ENCODE measurements at places on chromosomes 4 and X. TPM values are rescaled to one million over a fixed set of nuclear protein-coding genes. Genes with fewer than 3 reads are reported as not detected.
A peak's percentile ranks its signal among the peaks of the same experiment; 100 is the strongest.

GRCh38 chr4:23788460-23788859 is 101.4 kb downstream of the PPARGC1A start:
- H3K36me3 ChIP-seq = peaks cover 5% of the 10 kb centered on the region
- peaks cover 27% of the 10 kb centered on the region for H3K4me1 ChIP-seq
- H3K27me3 ChIP-seq = no peaks in the 10 kb centered on the region
- H3K27ac ChIP-seq = peak overlapping the region; percentile 88
- peak; percentile 45 for DNase-seq

DNA sequence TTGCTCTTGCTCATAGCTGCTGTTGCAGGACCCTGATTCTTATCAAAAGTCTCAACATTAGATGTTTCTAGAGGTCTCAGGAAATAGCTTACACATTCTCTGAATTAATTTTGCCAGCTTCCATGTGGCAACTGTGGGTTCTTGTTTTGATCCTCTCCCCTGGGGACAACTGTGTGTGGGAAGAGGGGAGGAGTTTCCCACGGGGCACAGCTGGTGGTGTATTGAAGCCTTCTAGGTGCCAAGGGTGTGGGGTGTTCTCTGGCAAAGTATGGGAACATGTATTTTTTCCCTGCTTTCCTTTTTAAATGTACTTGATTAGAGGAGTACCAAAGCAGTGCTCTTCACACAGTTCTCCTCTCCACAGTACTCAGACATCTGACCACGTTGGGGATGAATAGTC is 212.7 kb downstream of the RPA4 start:
- H3K4me3 ChIP-seq = no peak overlapping the region
- no peaks in the 10 kb centered on the region for H3K27me3 ChIP-seq
- no peak overlapping the region for H3K27ac ChIP-seq
- DNase-seq = no peak
- no peaks in the 10 kb centered on the region for H3K36me3 ChIP-seq
- H3K4me1 ChIP-seq = no peaks in the 10 kb centered on the region

TRPC3 gene
- total RNA-seq = not detected

DNA sequence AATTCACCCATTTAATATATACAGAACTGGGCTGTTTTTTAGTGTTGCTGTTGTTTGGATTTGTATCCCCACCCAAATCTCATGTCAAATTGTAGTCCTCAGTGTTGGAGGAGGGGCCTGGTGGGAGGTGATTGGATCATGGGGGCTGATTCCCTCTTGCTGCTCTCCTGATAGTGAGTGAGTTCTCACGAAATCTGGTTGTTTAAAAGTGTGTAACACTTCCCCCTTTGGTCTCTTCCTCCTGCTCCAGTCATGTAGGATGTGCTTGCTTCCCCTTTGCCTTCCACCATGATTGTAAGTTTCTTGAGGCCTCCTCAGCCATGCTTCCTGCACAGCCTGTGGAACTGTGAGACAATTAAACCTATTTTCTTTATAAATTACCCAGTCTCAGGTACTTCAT is 141.6 kb upstream of the AADAT start:
- H3K36me3 ChIP-seq = peaks cover 3% of the 10 kb centered on the region
- DNase-seq = no peak
- H3K4me3 ChIP-seq = no peak overlapping the region
- peaks cover 17% of the 10 kb centered on the region for H3K4me1 ChIP-seq
- no peak overlapping the region for H3K27ac ChIP-seq

FDCSP gene
- total RNA-seq = 2,729 TPM

DNA sequence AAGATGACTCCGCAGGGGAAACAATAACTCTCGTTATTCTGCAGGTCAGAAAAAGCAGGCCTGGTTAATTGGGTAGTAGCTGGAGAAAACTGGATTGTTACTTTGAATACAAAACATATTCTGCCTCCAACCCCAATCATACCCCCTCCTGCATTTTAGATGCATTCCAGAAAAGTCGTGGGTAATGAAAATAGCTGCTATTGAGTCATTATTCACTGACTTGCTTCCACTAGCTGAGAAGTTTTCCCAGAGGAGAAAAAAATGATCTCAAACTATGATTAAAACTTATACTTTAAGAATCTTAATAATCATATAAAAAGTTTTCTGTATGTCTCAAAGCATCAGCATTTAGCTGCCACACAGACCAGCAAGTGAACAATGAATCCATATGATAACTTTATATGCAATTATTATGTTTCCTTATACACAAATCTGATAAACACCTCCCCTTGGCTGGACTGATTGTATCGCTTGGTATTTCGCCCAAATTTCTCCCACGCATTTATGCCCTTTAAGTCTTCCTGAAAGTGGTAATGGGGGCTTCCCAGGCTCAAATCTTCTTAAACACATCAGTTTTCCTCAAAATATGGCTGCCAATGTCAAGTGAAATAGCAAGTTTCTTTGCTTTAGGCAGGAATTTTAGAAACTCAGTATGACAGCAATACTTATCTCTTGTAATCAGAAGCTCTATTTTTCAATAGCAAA is 181.0 kb downstream of the LDB2 start:
- no peak overlapping the region for H3K27ac ChIP-seq
- no peak overlapping the region for H3K4me3 ChIP-seq
- H3K36me3 ChIP-seq = no peaks in the 10 kb centered on the region
- no peaks in the 10 kb centered on the region for H3K27me3 ChIP-seq
- H3K4me1 ChIP-seq = no peaks in the 10 kb centered on the region
- DNase-seq = no peak
